ENCODE measurements at places on chromosomes 5 and 9.

DNA sequence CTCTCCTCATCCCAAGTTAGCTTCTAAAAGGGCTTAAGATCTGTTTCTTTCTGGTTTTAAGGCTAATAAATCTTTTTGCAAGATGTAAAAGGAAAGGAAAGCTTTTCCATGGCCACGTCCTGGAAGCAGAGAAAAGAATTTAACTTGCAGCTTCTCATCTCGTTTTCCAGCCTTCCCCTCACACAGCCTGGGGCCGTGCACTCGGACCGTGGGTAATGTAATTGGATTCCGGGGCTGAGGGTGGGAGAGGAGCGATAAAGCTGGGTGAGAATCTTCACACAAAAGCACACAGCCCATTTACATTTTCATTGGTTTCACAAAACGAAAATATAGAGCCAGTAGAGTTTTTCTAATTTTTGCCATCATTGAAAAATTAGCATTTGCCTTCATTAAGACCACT lies 91.2 kb downstream of the IRX2 start:
- DNase-seq: no peak

GRCh38 chr9:6827439-6828145 lies 69.8 kb downstream of the KDM4C start:
- DNase-seq: peak; percentile 30

DNA sequence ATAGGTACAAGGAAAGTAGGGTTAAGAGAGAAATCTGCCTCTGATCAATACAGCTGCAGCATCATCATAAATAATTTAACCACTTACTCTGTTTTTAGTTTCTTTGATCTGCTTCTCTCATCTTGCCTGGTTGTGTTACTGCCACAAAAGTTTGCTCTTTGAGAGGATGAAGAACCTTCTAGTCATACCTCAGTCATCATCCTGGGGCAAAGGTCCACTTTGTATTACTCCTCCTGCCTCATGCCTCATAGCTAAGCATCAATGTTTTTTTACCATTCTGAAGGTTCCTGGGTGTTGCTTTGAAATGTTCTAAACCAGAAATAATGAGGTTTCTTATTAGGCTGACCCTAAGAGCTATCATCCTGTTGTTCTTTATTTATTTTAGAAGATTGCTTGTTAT lies 17.1 kb upstream of the TRIM36 start:
- DNase-seq: no peak

- DNase-seq: no peak
Observed at GRCh38 chr5:79255786-79256557, 20.0 kb downstream of the JMY start.

DNA sequence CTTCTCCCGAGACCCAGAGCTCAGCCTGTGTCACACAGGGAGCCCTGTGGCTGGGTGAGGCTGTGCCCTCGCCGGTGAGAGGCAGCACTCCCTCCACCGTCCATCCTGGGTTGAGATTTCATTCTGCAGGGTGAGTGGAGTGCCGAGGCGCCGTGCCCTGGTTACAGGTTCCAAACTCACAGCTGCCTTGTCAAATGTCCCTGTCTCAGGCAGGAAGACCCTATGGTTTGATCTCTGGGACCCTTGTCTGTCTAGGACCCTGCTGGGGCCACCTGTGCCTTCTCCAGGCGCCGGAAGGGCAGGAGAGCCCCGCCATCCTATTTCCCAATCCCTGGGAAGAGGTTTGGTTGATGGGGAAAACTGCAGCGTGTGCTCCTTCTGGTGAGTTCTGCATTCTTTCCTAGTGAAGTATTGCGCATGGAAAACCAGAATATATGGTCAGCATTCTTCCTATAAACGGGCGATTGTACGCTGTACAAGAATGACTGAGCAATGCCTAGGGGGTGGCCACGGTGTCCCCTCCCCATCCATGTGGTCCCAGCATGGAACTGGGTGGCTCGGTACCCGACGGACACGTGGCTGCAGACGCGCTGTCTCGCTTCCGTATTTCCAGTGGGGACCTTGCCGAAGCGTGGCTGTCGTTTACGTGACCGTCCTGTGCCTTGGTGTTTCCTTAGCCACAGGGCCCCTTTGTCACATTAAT lies 95.9 kb upstream of the COL5A1 start:
- DNase-seq: no peak

GRCh38 chr9:121833061-121833460 lies 181.6 kb downstream of the DAB2IP start:
- no peak for DNase-seq

DNA sequence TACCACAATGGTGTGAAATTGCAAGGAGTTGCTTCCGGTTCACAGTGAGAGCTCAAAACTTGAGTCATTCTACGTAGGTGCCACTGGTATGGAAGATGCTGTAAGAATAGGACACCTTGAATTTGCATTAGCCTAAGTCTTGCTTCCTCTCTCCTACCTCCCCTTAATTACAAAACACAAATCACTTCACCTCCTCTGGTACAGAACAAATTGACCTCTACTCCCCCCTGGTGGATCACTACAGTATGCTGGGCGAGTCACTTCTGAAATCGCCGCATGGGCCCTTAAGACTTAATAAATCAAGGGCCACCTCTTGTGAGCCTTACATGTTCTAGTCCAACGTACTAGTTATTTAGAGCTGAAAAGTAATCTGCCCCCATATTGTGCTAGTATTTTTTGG lies 145.3 kb upstream of the SMARCA2 start:
- DNase-seq: no peak

DNA sequence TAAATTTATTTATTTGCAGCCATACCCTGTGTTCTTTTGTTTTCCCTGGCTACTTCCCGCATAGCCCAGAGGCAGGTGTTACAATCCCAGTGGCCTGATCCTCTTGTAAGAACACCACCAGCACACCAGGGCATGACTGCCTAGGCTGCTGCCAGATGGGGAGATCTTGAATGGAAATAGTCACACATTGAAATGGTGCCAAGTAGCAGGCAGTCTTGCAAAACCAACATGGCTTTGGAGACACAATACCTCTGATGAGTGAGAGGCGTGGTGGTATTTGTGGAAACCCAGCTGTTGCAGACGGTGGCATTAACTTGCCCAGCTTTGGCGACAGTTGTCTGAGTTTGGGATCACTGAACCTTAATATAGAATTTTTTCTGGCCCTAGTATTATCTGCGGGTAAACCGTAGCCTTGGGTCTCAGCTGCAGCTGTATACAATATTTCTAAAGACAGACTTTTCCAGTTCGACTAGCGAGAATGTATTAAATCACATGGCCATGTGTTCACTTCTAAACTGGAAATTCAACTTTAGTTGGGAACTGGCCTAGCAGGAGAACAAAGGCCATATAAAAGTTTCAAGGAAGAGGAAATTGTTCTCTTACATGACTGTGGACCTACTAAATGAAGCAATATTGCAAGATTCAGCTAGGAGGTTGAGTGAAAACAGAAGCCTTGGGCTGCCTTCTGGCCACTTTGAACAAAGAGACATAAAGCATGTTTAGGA lies 277.0 kb downstream of the SMARCA2 start:
- DNase-seq: no peak

GRCh38 chr9:104177003-104177611 lies 83.0 kb downstream of the SMC2 start:
- DNase-seq: no peak

GRCh38 chr9:78707080-78707479 lies 410.2 kb downstream of the PSAT1 start:
- DNase-seq: no peak

GRCh38 chr9:87343816-87344430 lies 153.7 kb upstream of the DAPK1 start:
- no peak for DNase-seq

DNA sequence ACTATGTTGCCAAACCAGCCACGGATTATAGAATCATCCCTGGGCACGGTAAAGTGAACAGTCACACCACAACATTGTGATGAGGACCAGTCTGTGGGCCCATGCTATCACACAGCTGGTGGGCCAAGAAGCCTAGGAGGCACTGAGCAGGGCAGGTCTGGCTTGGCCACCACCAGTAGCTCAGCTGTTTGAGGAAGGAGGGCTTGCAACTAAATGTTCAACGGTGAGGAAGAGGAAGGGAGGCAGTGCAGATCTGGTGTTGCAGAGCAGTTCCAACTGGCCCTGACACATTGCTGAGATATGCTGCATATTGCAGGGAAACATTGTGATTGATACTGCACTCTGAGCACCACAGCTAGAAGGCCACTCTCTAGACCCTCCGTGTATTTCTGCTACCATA lies 77.9 kb upstream of the ATG10 start:
- no peak for DNase-seq

GRCh38 chr9:119284587-119285337 lies 84.5 kb downstream of the BRINP1 start:
- no peak for DNase-seq

DNA sequence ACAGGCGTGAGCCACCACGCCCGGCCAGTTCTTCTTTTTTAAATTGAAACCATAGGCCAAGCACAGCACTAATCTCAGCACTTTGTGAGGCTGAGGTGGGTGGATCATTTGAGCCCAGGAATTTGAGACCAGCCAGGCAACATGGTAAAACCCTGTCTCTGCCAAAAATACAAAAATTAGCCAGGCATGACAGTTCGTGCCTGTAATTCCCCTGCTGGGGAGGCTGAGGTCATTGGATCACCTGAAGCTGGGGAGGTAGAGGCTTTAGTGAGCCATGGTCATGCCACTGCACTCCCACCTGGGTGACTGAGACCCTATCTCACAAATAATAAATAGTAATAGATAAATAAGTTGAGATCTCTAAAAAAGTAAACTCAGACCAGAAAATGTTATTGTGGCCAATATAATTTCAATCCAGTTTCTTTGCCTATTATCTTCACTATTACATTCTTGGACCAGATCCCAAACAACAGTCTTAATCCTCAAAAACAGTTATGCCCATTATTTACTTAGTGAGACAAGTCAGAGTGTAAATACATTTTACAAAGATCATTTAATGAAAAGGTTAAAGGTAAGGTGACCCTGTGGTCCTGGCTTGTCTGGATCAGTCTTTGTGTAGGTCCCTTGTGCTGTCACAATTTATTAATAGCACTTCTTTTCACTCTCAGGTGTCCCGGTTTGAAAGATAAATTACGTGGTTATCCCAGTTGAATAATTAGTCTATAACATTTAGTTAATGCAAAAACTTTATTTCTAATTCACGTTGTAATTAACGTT lies 53.6 kb downstream of the RAB24 start:
- DNase-seq: no peak

DNA sequence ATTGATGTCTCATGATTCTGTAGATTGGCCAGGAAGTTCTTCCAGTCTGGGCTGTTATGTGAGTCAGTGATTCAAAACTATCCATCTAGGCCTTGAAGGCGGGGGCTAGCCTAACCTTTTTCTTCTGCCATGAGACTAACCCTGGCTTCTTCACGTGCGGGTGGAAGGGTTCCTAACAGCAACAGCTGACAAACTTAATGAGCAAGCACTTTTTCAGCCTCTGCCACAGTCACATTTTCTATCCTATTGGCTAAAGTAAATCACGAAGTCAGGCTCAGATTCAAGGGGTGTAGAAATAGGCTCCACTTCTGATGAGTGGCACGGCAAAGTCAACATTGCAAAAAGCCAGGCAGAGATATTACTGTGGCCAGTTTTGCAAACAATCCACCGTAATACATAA lies 68.4 kb downstream of the STK32A start:
- DNase-seq: no peak

GRCh38 chr5:37754976-37755375 lies 84.9 kb downstream of the GDNF start:
- no peak for DNase-seq

DNA sequence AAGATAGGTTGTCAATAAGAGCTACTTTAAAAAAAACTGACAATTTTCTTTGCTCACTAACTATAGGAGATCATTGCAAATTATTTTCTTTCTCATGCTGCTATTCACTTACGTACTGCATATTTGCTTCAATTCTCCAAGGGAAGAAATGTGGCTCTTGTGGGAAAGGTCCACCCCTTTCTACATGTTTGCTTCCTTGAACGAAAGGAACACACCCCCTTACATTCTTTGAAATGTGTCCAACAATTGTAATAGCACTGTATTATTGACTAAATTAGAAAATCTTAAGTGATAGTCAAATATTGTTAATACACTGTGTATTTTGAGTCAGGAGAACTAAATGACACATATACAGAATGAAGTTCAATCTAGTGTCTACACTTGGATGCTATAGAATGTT lies 5.2 kb downstream of the MEF2C start:
- no peak for DNase-seq

DNA sequence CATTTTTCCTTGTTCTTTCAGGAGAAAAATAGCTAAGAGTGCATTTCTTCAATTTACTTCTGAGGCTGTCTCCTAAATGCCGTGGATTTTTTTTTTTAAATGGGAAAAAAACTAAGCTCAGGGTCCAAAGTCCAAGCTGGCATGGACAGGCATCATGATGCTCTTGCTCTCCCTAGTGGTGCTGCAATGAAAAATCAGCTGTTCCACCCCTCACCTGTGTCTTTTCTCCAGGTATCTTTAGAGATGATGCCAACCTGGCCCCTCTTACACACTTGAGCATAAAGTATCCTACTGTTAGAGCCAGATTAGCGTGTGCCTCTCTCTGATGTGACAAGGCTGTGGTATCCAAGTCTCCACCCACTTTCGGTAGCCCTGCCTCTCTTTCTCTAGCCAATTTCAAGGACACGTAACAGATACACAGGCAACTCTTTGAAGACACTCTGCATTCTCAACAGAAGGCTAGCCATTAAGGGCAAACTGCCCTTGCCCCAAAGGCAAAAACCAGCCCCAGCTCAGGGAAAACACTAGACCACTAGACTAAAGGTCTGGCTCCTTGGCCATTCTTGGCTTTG lies 208.8 kb downstream of the SAXO1 start:
- no peak for DNase-seq

DNA sequence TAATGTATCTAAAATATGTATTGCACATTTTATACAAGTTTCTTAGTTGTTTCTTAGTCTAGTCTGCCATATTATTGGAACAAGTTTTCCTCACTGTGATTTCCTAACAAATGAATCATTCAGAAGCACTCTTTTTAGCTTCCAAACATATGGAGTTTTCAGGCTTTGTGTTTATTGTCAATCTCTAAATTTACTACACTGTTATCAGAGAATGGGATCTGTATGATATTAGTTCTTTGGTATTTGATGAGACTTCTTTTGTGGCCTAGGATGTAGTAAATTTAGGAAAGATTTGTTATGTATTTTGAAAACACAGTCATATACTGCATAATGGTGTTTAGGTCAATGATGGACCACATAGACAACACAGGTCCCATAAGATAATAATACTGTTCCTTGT lies 25.7 kb downstream of the SREK1IP1 start:
- no peak for DNase-seq

Measured in H54 (cell line).